ENCODE measurements at places on chromosomes 12 and 14.

GRCh38 chr12:79329933-79330332 lies 360.8 kb downstream of the PAWR start:
- no peak for DNase-seq

DNA sequence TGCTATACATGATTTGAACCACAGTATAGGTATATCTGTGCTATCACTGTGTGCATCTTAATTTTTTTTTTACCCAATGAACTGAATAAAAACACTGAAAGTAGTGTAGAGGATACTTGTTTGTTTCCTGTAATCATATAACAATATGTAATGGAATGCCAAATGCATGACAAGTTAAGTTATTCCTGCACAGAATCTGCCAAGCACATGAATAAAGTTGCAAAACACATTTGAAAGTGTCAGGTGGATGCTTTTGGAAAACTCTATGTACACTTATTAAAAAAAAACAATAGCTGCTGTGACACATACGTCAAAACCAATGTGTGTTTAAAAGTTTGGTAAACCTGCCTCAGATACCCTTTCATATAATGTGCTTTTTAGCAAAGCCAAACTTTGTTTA lies 1638.1 kb upstream of the SEL1L start:
- DNase-seq = no peak

GRCh38 chr12:16555630-16556029 lies 50.3 kb downstream of the LMO3 start:
- no peak for DNase-seq

- no peak for DNase-seq
Observed at GRCh38 chr12:118237908-118238307, 102.0 kb downstream of the PEBP1 start.

- DNase-seq = no peak
Observed at GRCh38 chr12:103196467-103196866, 239.0 kb downstream of the ASCL1 start.

DNA sequence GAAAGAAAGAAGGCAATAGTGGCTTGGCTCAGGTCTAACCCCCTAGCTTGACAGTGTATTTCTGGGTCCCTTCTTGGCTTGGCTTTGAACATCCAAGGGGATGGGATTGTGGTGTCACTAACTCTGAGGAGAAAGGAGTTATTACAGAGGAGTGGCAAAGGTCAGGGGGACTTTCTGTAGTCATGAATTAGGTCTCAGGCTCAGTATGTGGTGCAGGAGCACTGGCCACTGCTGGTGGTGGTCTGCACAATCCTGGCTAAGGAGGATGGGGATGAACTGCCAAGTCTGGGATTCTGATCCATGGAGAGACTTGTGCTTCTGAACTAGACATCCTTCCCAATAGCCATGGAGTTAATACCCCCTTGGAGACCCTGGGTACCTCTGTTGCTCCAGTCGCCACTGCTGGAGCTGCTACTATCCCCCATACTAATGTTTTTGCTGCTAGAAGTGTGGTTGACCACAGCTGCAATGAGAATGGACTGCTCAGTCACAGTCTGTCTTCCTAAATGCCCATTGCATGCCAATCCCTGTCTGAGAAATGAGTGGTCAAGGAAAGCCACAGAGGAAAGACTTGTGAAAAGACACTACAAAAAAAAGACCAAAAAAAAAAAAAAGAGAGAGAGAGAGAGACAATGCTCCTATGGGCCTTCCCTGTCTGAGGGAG lies 32.5 kb downstream of the KRT76 start:
- DNase-seq = no peak
